Keratinocyte (primary cell): ENCODE measurements at places on chromosomes 12 and 14. TPM values are rescaled to one million over a fixed set of nuclear protein-coding genes. Genes with fewer than 3 reads are reported as not detected.

Gene AGAP2
- polyA plus RNA-seq, result 0.13 to 0.18 TPM (median 0.15 TPM) in 3 replicates

Gene LRRC43
- polyA plus RNA-seq, result 0.33 to 0.60 TPM (median 0.45 TPM) in 3 replicates

Gene ZDHHC22
- not detected in 3 replicates for polyA plus RNA-seq

Gene GOLGA5
- polyA plus RNA-seq, result 30.3 to 37.8 TPM (median 30.6 TPM) in 3 replicates

Gene PRB3
- polyA plus RNA-seq, result not detected in 3 replicates

DNA sequence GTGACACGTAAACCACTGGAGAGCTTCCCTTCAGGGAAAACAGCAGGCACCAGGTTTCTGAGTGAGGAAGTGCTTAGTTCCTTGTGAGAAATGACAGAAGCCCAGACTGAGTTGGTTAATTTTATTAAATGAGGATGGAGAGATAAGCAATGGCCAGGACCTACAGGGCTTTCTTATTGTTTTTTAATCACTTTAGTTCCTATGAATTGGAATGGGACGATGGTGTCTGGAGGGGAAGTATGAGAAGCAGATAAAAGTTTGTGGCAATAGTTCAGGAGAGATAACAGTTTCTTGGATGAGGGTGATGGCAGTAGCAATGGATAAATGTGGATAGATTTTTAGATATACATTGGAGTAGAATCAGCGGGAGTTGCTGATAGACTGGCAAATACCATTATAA lies 86.5 kb upstream of the PTPRR start:
- no peak for DNase-seq

DNA sequence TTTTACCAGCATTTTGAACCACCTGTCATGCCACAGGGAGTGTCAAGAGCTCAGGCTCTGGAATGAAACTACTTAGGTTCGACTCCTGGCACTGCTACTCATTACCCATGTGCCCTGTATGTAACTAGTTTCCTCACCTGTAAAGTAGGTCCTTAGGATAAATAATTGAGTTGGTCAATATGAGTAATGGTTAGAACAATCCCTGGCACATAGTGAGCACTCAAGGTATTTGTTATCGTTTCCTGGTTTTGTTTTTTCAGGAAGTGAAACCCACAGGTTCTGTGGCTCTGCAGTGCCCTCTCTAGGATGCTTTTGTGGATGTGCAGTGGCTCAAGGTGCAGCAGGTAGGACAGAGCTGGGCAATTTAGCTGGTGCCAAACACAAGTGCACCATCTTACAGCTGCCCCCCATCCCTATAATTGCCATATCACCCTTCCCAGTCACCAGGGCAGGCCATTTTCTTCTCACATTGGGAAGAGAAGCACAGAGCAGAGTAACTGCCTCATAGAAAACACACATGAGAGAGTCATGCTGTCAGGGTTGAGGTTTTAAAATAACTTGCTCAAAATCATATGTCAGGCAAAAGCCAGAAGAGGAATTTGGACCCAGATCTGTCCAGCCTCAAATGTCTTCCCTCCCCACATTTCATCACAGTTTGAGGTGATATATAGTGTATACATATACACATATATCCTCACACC lies 297.5 kb downstream of the RPAP3 start:
- no peak for DNase-seq

DNA sequence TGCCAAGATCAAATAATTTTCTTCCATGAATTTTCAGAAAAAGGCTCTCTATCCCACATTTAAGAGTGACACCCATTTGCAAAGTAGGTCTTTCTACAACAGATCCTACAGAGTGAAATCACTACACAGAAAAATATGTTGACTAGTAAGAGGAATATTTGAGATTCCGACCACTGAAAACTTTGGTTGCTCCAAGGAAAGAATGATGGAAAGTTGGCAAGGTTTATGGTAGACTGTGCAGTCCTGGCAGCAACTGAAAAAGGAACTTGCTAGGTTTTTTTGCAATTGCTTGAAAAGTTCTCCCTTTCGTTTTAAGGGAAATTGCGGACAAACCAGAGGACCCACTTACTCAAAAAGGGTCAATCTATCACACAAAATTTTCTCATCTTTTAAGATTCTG lies 83.1 kb upstream of the TSPAN8 start:
- DNase-seq, result no peak

DNA sequence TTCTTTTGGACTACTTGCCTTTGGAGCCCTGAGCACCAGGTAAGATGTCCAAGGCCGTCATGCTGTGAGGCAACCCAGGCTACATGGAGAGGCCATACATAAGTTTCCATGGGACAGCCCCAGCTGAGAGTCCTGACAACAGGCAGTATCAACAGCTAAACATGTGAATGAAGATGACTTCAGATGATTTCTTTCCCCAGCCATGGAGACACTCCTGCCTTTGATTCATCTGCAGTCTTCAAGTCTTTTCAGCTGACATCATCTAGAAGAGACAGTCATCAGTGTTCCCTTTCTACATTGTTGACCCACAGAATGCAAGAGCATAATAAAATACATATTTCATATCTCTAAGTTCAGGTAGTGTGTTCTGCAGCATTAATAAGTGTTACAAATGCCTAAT lies 398.7 kb downstream of the BTG1 start:
- DNase-seq, result no peak

DNA sequence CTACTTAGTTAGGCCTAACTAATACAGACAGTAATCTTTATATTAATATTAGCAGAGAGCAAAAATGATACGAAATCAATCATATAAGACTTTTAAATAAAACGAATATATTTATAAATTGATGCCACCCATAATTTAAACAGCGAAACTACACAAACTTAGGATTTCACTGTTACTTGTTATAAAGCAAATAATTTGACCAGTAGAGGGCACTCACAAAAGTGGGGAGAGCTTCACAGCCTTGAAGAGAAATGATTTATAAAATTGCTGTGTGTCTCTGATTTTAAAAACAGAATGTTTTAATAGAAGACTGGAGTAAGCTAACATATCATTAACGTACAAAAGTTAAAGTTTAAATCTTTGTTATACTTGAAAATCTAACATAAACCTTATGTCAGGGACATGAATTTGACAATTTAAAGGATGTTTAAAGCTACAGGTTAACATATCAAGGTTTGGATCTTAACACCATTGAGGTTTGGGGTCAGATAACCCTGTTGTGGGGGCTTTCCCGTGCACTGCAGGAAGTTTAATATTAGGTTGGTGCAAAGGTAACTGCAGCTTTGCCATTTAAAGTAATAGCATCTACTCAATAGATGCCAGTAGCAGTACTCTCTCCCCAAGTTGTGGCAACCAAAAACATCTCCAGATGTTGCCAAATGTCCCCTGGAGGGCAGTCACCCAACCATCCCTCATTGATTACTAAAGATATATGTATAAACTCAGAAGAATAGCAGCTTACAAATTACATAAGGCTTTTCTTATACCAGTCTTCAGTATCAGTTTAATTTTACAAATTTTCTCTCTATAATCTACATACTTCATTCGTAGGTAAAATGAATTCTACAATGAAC lies 9.3 kb downstream of the KRAS start:
- DNase-seq, result no peak
